ENCODE measurements at places on chromosomes 1 and 21.
A peak's percentile ranks its signal among the peaks of the same experiment; 100 is the strongest.

DNA sequence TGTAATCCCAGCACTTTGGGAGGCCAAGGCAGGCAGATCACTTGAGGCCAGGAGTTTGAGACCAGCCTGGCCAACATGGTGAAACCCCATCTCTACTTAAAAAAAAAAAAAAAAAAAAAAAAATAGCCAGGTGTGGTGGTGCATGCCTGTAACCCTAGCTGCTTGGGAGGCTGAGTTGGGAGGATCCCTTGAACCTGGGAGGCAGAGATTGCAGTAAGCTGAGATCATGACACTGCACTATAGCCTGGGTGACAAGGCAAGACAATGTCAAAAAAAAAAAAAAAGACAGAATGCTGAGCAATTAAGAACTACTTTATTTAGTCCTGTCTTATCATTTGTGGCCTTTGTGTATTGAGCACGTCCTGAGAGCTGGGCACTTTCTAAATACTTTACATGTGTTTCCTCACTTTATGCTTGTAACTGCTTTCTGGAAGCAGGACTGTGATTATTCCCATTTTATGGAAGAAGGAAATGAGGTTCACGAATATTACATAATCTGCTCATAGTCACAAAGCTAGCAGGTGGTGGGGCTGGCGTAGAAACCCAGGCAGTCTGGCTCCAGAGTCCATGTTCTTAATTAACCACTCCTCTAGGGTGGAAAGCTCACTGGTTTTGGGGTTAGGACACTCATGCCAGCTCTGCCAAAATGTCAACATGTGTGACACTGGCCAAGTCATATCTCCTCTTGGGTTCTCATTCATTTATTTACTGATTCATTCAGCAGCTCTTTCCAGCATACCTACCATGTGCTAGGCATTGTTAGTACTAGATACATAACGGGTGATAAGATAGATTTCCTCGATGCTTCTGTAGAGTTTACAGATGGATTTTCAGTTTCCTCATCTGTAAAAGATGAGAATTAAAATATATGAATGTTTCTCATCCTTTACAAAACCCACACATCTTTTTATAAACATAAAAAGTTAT lies 57.7 kb downstream of the DDR2 start:
- peak; percentile 82 for DNase-seq

- DNase-seq: no peak
Measured at GRCh38 chr1:1393014-1393413, 6.1 kb downstream of the CCNL2 start.

GRCh38 chr1:25804244-25804963 lies 4.4 kb downstream of the SELENON start:
- DNase-seq: peak; percentile 76

- DNase-seq: no peak
Measured at GRCh38 chr21:14763695-14764064, 217.6 kb upstream of the SAMSN1 start.

GRCh38 chr1:235250430-235250829 lies 77.5 kb downstream of the ARID4B start:
- DNase-seq: no peak

DNA sequence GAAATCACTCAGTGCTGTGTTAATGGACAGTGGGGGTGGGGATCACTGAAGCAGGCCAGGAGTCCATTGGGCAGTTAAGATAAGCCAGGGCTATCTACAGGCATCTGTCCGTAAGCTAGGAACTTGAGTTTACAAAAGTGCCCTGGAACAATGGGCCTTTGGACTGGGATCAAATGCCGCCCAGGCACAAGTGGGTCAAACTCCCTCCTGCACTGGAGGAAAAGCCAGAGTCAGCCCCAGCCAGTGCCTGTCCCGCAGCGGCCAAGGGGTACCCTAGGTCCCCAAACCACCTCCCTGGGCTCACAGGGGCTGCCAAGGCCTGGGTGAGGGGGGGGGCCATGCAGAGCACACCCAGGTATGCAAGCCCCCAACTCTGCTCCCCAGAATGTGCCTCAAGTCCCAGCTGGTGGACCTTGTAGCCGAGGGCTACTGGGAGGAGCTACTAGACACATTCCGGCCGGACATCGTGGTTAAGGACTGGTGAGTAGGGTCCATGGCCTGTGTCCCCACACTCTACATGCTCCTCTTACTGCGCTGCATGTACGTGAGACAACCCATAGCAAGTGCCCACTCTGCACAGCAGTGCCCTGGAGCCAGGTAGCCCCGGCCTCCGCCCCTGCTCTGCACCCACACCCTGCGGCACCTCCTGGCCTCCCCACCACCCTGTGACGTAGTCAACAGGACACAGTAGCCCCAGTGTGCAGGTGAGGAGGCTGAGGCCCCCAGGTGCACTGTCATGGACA lies 7.7 kb downstream of the FBXO6 start:
- DNase-seq: no peak

DNA sequence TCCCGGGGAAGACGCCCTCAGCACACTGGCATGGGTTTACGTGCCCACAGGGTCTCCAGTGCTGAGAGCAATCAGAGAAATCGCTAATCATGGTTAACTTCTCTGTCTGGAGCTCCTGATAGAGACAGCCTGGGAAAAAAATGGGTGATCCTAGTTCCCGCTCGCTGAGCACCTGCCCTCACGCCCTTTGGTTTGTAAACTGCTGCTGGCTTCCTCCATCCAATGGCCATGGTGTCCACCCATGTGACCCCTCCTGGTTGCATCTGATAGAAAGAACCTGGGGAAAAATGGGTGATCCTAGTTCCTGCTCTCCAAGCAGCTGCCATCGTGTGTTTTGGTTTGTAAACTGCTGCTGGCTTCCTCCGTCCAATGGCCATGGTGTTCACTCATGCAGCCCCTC lies 402.2 kb downstream of the PRDM2 start:
- DNase-seq: no peak

DNA sequence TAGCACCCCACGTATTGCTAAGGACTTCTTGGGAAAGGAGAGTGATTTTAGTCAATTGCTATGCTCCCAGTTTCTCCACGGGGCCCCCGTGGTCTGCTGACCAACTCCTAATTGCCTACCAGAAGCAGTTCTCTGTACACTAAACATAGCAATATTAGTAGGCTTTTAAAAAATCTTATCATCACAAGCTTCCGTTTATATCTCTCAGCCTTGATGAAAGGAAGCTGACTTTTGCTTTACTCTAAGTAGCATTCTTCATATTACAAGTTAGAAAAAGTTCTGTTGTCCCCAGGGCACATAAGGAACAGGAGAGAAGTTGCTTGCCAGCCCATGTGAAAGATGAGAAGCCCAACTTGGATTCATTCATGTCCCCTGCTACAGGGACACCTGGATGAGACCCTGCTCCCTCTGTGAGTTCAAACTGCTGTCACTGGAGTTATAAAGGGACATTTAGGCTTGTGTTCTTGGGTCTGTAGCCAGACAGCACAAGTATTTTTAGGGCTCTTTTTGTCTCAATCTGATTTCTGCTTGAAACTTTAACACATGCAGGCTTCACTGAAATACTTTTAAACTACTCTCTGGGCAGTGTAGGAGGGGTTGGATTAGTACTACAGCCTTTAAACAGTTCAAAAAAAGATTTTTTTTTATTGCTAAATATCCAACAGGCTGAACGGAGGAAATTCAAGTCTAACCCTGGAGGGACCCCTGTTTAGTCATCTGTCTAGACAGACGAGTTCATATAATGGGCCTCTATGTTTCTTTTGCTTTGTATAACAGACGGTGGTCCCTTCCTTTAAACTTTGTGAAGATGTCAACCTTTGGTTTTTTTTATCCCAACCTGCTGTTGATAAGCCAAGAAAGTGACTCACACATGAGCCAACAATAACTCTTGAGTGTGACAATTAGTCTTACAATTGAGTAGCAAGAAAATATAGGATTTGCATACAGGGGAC lies 29.5 kb downstream of the TGFB2 start:
- DNase-seq: peak; percentile 49

- DNase-seq: no peak
Measured at GRCh38 chr1:6886523-6886922, 101.3 kb downstream of the CAMTA1 start.

GRCh38 chr1:209767096-209767495 lies 11.2 kb downstream of the TRAF3IP3 start:
- no peak for DNase-seq

DNA sequence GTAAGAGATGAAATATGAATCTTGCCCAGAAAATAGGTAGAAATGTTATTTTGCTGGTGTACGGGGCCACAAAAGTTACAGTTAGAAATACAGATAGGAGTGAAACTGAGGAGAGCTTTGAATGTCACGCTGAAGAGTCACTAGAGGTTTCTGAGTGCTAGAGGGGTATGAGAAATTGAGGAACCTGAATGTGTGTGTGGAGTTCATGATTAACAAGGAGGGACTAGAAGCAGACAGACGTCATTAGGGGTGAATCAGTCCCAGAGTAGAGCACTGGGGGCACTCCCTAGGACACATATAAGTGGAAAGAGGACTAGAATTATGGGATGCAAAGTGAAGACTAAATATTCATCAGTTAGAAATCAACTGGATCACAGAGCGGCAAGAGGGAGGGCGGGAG lies 188.9 kb upstream of the MAP1LC3C start:
- no peak for DNase-seq

- DNase-seq: no peak
Measured at GRCh38 chr1:219505886-219506285, 107.0 kb downstream of the ZC3H11B start.

DNA sequence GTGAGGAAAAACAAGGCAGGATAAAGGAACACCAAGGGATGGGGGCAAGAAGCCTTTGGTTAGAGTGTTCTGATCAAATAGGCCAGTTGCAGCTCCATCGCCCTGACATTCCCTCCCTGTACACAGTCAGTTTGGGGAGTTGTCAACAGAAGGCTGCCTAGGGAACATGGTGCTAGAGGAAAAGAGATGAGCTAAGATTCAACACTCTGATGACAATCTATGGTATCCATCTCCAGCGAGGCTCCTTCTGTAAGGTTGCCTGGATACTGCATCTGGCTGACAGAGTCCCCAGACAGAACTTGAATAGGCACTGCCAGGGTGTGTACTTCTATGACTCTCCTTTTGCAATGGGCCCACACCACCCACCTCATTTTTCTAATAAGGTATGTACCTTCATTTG lies 11.2 kb upstream of the SLAMF9 start:
- DNase-seq: no peak

DNA sequence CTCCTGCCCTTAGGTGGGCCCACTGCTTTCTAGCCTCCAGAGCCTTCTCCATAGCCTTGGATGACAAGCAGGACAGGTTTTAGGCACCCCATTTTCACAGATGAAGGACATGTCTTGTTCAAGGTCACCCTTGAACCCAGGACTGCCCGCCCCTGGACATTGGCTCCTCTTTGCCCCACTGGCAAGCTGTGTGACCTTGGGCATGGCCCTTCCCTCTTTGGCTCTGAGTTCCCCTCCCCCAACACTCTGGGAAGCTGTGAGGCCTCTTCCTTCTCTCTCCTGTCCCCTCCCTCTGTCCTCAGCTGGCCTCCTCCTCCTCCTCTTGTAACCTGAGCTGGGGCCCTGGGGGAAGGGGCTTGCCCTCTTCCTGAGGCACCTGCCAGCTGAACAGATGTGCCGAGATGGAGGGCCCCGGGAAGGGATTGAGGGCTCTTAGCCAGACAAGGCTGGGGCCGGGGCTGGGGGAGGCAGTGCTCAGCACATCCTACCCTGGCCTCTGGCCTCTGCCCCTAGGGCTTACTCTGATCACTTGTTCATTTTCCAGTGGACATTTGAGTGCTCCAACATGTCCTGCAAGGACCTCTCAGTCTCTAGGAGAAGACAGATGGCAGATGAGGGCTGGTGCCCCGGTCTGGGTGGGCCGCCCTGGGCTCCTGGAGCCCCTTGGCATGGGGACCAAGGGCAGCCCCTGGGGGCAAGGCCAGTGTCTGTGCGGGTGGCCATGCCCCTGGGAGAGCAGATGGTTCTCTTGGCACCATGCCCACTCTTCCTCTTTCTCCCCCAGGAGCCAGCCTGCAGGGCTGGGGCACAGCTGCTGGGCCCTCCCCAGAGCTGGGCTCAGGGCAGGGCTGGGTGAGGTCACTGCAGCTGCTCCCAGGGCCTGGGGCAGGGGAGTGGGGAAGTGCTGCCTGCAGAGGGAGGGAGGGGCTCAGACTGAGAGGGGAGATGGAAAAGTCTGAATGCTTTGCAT lies 10.7 kb downstream of the FOXO6 start:
- DNase-seq: no peak

GRCh38 chr1:57882934-57883641 lies 459.2 kb upstream of the DAB1 start:
- no peak for DNase-seq

- no peak for DNase-seq
Measured at GRCh38 chr1:59156526-59157199, 140.2 kb upstream of the FGGY start.

DNA sequence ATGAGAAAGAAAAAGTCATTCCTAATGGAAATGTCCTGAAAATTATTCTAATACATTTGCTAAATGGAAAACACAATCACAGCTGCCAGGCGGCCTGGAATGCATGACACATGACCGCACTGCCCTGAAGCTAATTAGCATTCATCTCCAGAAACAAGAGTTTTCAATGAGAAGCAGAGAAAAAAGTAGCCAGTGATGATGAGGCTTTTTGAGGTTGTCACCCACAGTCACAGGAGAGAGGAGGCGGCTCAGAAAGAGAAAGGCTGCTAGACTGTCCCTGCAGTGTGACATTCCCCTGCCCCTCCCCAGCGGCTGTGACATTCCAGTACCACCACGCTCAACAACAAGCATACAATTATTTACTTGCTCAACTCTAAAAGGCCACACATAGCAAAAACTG lies 122.9 kb upstream of the KRTAP19-8 start:
- peak; percentile 22 for DNase-seq

DNA sequence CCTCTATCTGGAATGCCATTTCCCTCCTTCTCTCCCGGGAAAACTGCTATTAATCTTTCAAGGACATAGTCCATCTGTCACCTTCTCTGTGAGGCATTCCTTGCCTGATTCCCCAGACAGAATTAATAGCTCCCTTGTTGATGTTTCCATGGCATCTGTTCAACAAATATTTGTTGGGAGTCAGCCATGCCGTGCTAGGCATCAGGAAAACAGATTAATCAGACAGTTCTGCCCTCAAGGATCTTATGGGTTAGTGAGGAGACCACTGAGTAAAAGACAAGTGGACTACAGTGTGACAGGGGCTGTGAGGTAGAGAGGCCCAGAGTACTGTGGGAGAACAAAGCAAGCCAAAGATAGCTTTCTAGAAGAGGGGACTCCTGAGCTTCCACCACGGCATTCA lies 11.4 kb upstream of the MAGOH start:
- DNase-seq: no peak

GRCh38 chr1:54888080-54888733 lies 1.2 kb upstream of the DHCR24 start:
- no peak for DNase-seq

Data from fibroblast of mammary gland (primary cell).